ENCODE measurements at places on chromosomes 5 and 9.
A peak's percentile ranks its signal among the peaks of the same experiment; 100 is the strongest.

- peak; percentile 19 for DNase-seq
These were observed 139.7 kb downstream of the TSSK1B start for GRCh38 chr5:113295111-113295539.

GRCh38 chr9:99103901-99104458 is 933 bp upstream of the TGFBR1 start:
- DNase-seq: no peak

- DNase-seq: no peak
These were observed 115.3 kb downstream of the ROR2 start for GRCh38 chr9:91834740-91835139.

- DNase-seq: no peak
These were observed 47.5 kb downstream of the CDK5RAP2 start for GRCh38 chr9:120532475-120532874.

- DNase-seq: no peak
These were observed 240.1 kb downstream of the GABRB2 start for GRCh38 chr5:161306351-161306995.

- no peak for DNase-seq
These were observed 44.1 kb upstream of the FOXE1 start for GRCh38 chr9:97808972-97809371.

DNA sequence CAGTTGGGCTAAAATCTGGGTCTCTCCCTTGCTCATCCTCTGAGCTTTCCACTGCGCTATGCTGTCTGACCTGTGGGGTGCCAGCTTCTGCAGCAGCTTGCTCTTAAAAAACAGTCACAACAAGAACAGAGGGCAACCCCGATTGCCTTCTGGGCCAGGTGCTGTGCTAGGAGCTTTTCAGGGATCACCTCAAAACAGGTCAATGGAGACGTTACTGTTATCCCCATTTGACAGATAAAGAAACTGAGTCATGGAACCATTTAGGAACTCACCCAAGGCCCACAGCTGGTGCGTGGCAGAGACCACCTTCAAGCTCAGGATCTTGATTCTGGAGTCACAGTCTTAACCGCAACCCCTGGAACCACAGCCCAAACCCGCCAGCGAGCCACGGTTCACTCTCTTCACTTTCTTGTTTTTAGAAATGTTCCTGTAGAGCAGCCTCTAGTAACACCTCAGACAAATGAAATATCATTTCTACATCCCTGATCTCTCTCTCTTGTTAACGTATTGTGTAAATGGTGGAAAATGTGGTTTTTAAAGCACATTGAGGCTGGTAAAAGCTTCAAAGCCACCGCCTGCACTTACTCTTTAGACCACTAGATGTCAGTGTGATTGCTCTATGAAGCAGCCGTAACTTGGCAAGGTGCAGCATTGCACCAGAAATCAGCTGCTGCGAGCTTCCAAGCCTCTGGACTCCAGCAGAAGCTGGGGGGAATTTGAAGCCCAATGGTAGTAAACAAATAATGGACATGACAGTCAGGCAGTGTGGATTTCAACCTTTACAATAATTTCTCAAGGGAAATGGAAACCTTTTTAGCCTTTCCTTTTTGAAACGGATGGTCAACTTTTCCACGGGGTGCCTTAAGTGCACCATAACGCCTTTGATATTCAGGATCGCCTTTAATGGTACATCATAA is 1.7 kb downstream of the FYB1 start:
- DNase-seq: peak; percentile 78

GRCh38 chr9:132035679-132036078 is 44.0 kb downstream of the MED27 start:
- no peak for DNase-seq

GRCh38 chr9:26131886-26132285 is 453.6 kb upstream of the TUSC1 start:
- no peak for DNase-seq

DNA sequence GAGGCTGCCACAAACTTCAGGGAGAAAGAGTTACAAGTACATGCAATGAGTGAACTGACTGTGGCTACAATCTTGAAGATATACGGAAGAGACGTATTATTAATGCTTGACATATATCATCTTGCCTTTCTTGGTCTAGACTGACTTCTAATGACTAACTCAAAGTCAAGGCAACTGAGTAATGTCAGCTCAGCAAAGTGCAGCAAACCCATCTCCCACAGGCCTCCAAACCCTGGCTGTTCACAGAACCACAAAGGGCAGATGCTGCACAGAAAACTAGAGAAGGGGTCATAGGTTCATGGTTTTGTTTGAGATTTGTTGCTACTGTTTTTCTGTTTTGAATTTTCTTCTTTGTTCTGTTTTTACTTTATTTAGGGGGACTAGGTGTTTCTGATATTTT is 21.0 kb downstream of the IL7R start:
- no peak for DNase-seq

GRCh38 chr5:110612794-110613247 is 113.7 kb downstream of the TMEM232 start:
- DNase-seq: peak; percentile 2

- no peak for DNase-seq
These were observed 969.6 kb upstream of the DMAC1 start for GRCh38 chr9:8769153-8769552.

- no peak for DNase-seq
These were observed 37.1 kb downstream of the PFDN1 start for GRCh38 chr5:140265845-140266244.

DNA sequence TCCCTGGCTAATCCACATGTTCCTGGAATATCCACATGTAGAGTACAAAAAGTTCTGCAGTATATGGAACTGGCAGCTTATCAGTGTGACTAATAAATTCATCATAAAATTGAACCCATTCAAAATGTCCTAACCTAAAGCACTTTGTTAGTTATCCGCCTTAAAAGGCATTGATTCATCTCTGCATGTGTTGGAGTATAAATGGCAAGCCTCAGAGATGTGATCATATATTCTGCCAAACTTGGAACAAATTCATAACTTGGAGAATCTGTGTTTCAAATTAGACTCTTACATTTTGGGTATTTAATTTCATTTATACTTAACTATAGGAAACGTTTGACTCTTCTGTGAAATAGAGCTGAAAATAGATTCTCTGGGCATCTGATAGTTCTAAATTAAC is 25.2 kb upstream of the NREP start:
- no peak for DNase-seq
